ENCODE measurements at places on chromosomes 3 and 15.

DNA sequence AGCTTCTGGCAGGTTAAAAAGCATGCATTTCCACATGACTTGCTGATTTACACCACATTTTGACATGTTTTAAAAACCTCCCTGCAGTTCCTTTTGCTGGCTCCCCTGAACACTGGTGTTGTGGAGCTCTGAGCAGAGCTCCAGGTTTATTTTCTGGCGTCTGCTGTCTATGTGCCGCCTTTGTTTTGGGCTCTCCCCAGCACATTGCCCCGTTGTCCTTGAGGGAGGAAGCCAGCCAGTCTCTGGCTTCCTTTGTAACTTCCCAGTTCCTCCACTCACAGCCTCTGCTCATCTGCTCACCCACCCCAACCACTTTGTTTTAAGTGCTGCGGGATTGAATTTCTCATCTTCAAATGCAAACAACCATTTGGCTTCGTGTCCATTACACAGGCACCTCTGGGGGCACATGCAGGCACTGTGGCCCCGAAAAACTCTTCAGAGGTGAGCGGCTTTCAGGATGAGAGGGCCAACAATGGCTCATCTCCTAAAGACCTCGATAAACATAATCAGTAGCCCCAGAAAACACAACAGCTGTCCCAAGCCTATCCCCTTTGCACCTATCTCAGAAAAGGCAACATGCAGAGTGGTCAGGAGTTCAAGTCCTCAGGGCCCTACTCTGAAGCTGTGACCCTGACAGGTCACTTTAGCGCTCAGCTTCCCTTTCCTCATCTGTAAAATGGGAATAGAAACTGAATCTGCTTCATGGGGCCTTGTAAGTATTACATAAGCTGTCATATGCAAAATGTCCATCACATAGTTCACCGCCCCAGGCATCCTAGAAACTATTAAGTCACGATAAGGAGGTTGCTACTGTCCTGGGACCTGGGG lies 1.3 kb upstream of the MEF2A start:
- DNase-seq, result no peak

GRCh38 chr3:177144922-177145321 lies 52.4 kb downstream of the TBL1XR1 start:
- DNase-seq, result no peak

- no peak for DNase-seq
These were observed 254.9 kb downstream of the TJP1 start for GRCh38 chr15:29567336-29567735.

DNA sequence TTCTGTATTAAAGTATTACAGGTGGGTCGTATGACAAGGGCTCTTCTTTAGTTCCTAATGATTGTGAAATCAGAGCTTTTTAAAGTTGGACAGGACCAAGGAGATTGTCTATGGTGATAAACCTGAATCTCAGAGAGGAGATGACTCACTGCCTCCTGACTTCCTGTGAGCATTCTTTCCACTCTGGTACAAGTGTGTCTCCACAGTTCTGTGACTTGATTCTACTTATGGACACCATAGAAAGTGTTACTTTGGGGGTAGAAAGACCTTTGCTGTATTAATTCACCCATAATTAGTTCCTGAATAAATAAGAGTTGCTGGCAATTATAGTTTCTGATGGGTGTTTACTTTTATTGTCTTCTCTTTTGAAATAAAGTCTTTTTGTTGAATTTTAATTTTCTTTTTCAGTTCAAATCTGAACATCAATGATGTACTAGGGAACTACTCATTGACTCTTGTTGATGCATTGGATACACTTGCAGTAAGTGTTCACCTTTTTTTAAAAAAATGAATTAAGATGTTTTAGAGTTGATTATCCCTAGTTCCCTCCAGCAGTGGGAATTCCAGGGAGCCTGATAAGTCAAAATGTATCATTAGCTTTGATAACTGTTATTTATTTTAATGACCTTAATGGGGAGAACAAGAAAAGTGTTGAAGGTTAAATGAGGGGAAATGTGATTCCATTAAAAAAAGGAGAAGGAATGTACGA lies 7.4 kb downstream of the EDEM1 start:
- DNase-seq, result no peak

- DNase-seq, result no peak
These were observed 97.5 kb upstream of the TLE3 start for GRCh38 chr15:70195171-70195570.

- no peak for DNase-seq
These were observed 31.2 kb upstream of the MUSTN1 start for GRCh38 chr3:52865994-52866393.
